ENCODE measurements at places on chromosomes 5 and 9.

DNA sequence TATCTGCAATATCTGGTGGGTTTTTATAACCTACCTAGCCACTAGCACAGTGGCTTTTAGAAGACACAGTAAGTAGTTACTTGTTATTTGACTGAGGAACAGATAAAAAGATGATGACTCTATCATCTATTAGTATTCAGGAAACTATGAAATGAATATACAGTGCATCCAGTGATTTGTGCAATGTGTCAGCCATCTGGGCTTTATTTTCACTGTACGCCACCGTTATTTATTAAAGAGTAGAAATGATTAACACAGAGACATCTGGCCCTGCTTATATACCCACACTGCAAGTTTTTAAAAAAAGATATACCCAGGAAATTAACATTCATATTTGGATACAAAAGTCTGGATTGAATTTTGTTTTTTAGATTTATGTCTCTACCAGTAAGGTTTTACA lies 408.4 kb downstream of the PDE4D start:
- no peak for DNase-seq

- no peak for DNase-seq
Observed at GRCh38 chr9:137138722-137139467, at the start of gene GRIN1. GRIN1 (plus strand) TSS chr9:137139154; CDS start chr9:137139487, 333 bp downstream.

DNA sequence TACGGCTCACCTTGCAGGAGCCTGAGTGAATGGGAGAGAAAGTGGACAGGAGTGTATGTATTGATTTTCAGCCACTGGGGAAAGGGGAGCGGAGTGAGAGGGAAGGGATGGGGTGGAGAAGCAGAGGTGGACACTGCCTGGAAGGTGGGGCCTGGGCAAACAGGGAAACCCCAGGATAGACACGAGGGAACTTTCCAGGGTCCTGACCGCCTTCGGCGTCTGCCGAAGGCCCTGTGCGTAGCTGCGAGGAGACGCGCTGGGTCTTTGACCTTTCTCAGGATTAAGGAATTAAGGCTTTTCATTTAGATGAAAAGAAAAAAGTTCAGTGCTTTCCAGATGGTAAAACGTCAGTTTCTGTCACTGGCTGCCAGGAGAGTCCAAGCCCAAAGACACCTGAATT lies 134.6 kb upstream of the RAPGEF1 start:
- no peak for DNase-seq

- DNase-seq: no peak
Observed at GRCh38 chr9:85142496-85142911, 473.0 kb downstream of the NTRK2 start.

DNA sequence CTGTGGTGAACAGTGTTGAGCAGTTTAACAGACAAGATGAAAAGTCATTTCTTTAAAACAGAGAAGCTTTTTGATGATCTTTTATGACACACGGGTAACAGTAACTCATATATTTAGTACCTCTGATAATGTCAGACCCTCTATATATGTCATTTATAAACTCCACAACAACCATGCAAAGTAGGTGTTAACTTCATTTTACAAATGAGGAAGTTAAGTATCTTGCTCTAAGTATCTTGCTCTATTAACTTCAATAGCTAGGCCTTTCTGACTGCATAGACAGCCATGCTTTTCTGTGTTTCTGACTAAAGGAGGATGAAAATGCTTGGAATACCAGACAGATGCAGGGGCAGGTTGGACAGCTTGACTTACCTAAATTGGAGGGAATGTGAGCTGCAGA lies 1.8 kb downstream of the NUDT2 start:
- DNase-seq: no peak

GRCh38 chr5:54883374-54884194 lies 101.8 kb downstream of the ESM1 start:
- DNase-seq: no peak

GRCh38 chr9:135036861-135037465 lies 50.5 kb upstream of the OLFM1 start:
- DNase-seq: no peak

- DNase-seq: no peak
Observed at GRCh38 chr9:18429070-18429469, 44.9 kb upstream of the ADAMTSL1 start.

DNA sequence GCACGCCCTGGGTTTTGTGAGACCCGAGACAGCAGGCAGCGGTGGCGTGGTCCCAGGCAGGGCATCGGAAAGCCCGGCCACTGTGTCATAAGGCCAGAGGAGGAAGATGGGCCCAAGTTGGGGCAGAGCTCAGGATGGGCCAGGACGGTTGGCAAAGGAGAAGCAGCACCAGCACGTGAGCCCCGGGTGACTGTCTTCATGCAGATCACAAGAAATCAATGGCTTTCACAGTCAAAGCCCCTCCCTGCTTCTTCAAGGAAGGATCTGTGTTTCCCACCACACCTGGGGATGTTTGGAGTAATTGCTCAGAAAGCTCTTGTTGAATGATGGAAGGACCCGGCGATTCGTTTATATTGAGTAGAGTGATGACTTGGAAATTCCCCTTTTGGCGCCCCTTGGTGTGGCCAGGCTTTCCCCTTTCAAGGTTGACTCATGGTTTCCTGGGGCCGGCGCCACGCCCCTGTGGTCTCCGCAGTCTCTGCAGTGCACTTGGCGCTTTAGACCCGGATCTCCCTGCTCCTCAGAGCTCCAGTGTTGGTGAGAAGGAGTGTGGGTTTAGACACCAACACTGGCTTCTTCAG lies 52.1 kb downstream of the IL31RA start:
- peak; percentile 52 for DNase-seq

DNA sequence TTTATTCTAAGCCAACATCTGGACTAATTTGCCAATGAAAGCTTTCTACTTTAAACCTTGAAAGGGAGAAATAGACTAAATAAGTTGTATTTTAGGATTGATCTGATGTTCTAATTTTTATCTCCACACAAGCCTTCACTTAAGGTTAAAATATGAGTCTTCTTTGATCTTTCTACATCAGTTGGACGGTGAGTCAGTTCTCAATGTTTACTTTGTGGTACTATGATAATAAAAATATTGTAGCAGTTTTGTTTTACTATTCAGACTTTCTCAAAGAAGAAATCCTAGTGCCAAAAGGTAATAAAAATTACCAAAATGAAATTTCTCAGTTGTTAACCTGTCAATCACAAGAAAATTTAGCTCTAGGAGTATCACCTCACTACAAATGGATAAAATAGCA lies 203.5 kb upstream of the RGMB start:
- DNase-seq: no peak

- peak; percentile 70 for DNase-seq
Observed at GRCh38 chr9:89701221-89701798, 96.5 kb downstream of the GADD45G start.

DNA sequence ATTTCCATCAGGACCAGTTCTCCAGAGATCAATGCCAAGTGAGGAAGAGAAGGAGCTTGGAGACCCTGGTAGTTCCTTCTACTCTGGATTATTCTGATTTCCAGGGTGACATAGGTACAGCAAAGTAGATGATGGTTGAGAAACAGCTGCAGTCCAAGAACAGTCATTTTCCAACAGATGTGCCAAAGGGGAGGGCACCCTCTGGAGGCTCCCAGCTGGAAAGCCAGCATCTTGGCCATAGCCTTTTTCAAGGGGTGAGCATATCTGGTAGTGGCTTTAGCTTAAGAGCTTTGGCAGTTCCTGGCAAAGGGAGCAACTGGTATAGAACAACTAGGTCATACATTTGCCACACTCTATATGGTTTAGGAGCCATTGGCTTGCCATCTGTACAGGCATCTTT lies 492.7 kb downstream of the RASEF start:
- no peak for DNase-seq

- no peak for DNase-seq
Observed at GRCh38 chr5:158882660-158883059, 217.1 kb downstream of the EBF1 start.

DNA sequence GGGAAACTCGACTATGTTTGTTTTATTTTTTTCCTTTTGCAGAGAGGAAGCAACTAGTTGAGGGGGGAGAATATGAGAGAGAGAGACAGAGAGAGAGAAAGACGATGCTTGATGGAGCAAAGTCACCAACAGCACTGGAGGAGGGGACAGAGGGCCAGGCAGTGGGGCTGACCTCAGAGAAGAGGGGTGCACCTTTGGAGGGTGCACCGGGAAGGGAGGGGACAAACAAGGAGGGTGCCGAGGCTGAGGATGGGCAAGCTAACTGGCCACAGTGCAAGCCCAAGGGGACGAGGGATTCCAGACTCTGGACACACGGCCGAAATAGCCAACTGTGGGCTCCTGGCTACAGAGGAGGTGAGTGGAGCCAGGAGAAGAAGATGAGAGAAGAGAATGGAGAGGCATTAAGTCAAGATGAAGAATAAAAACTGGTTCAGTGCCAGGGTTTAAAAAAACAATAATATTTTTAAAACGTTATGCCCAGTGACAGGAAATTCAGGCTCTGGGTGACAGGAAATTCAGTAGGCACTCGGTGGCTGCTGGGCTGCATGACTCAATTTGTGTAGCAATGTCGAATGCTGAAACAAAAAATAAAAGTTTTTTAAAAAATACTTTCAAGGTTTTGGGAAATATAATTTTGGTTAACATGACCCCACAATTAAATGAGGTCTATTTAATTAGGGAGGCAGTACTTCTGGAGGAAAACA lies 13.3 kb upstream of the GLRX start:
- no peak for DNase-seq

- DNase-seq: no peak
Observed at GRCh38 chr5:139401546-139401945, 2.3 kb downstream of the SPATA24 start.

GRCh38 chr9:130053504-130054324 lies at the start of gene GPR107:
GPR107 (plus strand) TSS chr9:130053906; CDS start chr9:130053933, 27 bp downstream.
- DNase-seq: peak; percentile 69

DNA sequence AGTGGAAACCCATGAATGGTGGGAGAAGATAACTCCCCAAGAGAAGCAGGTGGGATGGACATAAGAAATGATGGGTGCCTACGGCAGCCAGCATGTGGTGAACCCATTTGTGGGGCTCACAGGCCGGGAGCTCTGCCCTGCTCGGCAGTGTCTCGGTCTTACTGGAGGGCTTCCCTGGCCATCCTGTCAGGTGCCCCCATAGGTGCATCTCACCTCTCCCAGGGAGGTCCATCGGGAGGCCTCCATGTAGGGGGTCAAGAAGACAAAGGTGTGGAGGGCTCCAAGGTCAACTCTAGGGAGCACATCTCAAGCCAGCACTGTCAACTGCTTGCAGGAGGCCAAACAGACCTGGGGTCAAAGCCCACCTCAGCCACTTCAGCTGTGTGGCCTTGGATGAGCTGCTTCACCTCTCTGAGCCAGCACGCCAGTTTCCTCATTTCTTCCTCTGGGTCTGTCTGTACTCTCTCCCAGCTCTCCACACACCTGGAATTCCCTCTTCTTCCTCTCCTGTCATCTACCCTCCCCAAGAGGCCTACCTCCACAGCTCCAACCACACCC lies 10.5 kb upstream of the ADGRD2 start:
- no peak for DNase-seq

DNA sequence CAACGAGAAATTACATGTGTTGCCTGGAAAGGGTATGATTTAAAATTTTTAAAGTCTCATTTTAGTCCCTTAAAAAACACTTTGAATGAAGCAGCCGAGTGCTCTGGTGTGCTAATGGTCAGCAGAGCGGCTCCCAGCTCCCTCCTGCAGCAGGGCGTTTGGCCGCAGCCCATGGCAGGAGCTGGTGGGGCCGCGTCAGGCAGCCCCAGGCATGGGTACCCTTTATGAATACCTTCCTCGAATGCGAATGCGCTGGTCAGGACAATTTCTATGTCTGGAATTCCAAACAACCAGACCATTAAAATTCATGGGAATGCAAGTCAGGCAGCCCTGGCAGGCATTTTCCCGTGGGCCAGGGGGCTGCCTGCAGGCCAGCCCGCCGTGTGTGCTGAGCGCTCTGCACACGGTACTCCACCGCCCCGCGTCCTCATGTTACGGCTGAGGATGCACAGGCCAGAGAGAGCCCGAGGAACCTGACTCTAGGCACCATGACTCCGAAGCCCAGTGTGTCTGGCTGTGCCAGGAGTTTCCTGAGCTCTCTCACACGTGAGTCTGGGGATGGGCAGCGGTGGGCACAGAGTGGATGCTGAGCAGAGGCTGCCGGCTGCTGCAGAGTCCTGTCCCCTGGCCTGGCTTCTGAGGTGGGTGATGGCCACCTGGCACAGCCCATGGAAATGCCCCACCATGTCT lies 123.7 kb downstream of the WNK2 start:
- DNase-seq: no peak

DNA sequence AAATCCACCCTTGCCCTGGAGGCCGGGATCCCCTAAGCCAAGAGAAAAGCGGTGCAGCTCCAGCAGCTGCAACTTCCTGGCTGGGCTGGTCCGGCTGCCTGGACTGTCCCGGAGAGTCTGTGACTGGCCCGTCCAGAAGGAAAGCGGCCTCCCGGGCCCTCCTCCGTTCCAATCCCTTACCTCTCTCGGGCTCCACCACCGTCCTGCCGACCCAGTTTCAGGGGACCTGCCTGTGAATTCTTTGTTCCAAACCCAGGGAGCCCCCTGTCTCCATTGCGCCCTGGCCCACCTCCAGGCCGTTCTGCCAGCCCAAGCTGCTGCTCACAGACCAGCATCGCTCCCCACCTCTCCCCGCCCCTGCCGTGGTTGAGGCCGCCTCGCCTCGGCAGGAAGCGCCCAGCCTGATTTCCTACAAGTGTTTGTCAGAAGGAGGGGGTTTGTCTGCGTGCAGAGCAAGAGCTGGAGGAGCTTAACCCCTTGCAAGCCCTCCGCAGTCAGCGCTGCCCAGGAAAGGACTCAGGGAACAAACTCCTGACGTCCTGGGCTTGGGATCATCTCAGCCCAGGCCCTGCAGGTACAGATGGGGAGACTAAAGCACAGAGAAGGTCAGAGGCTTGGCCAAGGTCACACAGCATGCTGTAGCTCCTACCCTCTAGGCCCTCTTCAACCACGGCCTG lies at the start of gene AKNA:
Gene AKNA (minus strand): TSS at position 303 of the 677 bp plus-strand sequence. CDS start 6,649 bp downstream, outside the sequence.
- peak; percentile 75 for DNase-seq

DNA sequence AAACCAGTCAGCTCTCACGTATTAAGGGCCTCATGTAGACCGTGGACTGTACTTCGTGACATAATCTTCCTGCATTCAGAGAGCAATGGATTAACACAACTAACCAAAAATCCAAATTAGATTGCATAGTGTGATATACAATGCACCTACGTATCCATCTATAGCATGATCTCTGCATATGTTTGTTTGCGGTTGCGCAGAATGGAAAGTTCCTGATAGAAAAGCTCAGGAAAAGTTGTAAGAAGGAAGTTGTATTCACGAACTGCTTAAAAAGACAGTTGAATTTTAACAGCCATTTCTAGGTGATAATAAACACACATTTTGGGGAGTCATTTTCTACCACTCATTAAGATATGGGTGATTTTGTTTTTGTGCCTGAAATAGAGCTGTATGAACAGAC lies 869.0 kb downstream of the TLE4 start:
- DNase-seq: no peak

GRCh38 chr9:69433392-69433791 lies 108.4 kb downstream of the ENTREP1 start:
- DNase-seq: no peak

DNA sequence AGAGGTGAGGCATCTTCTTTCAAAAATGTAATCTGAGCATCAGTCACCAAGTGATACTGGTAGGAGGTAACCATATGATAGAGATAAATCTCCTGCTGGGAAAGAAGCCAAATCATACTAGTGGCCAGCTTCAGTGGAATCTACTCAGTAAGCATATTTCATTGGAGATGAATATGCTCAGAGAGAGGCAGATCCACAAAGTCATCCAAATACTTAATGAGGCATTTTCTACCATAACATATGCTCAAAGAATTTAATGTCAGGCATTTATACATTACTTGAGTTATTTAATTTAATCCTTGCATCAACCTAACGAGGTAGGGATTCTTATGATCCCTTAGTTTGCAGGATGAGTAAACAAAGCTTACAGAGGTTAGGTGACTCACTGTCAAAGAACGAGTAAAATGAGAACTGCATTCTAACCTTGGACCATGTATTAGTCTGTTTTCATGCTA lies 50.9 kb upstream of the DMRTA1 start:
- no peak for DNase-seq
